ENCODE measurements at places on chromosomes 1 and 21.

GRCh38 chr1:194071205-194071604 lies 884.8 kb upstream of the B3GALT2 start:
- no peak for DNase-seq

GRCh38 chr1:74403606-74404005 lies 108.8 kb downstream of the LRRC53 start:
- no peak for DNase-seq

- DNase-seq: no peak
These were observed 380.0 kb upstream of the ADGRL2 start for GRCh38 chr1:81420760-81421159.

DNA sequence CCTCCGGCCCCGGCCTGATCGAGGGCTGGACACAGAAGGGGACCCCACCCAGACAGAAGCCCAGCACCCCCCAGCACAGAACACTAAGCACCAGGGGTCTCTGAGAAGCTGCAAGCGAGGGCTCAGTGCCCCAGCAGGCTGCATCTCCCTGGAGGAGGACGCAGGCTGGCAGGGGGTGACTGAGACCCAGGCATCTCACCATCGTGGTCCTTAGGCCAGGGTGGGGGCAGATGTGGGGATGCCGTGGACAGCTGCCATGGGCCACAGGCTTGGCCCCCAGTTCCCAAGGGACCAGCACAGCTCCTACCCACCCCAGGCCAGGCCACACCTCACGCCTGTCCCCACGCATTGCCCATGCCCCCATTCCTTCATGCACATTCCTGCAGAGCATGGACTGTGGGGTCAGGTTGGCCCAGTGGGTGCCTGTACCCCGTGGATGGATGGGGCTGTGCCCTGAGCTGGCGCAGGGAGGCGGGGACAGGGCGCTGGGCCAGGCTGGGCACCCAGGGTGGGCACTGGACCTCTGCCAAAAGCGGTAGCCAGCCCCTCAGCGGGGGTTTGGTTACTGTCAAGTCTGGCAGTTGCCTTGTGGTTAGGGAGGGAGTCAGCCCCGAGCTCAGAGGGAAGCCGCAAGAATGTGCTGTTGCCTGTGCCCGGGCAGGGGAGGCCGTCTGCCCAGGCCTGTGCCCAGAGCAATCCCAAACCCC lies 61.5 kb downstream of the ARHGEF16 start:
- no peak for DNase-seq

GRCh38 chr1:166383137-166383536 lies 216.3 kb upstream of the FAM78B start:
- DNase-seq: no peak

- peak; percentile 7 for DNase-seq
These were observed 896.8 kb upstream of the ADGRL4 start for GRCh38 chr1:79903321-79903720.

DNA sequence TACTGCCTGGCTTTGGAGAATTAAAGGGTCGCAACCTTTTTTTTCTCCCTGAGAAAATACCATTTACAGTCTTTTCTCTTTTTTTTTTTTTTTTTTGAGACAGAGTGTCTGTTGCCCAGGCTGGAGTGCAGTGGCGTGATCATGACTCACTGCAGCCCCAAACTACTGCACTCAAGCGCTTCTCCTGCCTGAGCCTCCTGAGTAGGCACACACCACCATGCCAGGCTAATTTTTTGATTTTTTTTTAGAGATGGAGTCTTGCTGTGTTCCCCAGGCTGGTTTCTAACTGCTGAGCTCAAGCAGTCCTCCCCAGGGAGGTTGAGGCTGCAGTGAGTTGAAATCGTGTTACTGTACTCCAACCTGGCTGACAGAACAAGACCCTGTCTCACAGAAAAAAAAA lies 24.6 kb downstream of the UBE4B start:
- no peak for DNase-seq

Measured in muscle of back (tissue), 13 donors.